ENCODE measurements at places on chromosomes 1 and 21. TPM values are rescaled to one million over a fixed set of nuclear protein-coding genes. Genes with fewer than 3 reads are reported as not detected.
A peak's percentile ranks its signal among the peaks of the same experiment; 100 is the strongest.

DNA sequence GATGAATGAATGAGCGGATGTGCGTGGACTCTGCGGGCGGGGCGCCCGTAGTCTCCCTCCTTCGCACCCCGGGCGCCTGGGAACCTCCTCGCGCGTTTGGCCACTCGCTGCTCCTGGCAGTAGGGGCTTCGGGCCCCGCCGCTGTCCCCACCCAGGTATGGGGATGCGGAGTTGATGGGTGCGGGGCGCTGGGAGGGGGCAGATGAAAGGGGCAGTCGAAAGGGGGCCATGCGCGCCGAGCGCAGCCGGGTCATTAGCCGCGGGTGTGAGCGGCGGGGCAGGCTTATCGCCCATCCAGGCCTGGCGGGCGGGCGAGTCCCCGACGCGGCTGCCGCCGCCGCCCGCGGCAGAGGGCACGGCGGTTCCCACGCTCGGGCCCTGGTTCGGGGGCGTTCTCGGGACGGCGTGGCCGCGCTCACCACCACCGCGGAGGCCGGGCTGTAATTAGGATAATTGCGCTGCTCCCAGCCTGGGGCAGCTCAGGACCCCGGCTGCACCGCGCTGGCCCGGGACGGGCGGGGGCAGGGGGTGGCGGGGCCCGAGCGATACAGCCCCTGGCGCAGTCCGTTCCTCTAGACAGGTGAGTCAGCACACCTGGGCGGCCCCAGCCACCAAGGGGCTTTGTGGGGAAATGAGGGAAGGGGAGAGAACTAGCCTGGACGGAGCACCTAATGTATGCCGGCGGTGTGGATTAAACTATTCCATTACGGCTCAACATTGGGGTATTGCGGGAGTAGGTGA lies 22.1 kb upstream of the CITED4 start:
- no peak overlapping the region for H3K4me3 ChIP-seq
- H3K27ac ChIP-seq: no peak overlapping the region
- ATAC-seq: no peak

- H3K4me1 ChIP-seq: no peaks in the 10 kb centered on the region
- H3K27ac ChIP-seq: no peak overlapping the region
- no peak overlapping the region for H3K4me3 ChIP-seq
- H3K36me3 ChIP-seq: no peaks in the 10 kb centered on the region
These were observed 272.3 kb downstream of the NEGR1 start for GRCh38 chr1:72010094-72010431.

GRCh38 chr1:36187800-36188593 lies 32.0 kb downstream of the MAP7D1 start:
- ATAC-seq: peak; percentile 91
- no peak overlapping the region for H3K4me3 ChIP-seq
- peaks cover 28% of the 10 kb centered on the region for H3K4me1 ChIP-seq
- H3K36me3 ChIP-seq: no peaks in the 10 kb centered on the region

DNA sequence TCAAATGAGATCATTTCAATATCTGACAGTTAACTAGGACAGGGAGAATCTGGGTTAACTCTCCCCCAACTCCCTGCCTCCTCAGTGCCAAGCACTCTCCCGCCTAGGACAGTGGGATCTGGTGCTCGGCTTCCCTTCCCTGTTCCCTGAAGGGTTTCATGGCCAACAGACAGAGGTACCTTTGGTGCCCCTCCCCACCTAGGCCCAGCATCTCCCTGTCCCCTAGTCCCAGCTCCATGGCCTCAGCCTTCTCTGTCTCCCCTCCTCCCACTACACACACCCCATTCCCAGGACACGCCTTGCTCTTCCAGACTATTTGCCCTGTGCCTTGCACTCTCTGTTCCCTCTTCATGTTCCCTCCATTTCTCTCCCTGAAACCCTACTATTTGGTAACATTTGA lies 77.1 kb downstream of the CD247 start:
- peaks cover 28% of the 10 kb centered on the region for H3K27me3 ChIP-seq
- H3K4me3 ChIP-seq: no peak overlapping the region
- H3K36me3 ChIP-seq: no peaks in the 10 kb centered on the region
- ATAC-seq: no peak
- peaks cover 14% of the 10 kb centered on the region for H3K4me1 ChIP-seq

DNA sequence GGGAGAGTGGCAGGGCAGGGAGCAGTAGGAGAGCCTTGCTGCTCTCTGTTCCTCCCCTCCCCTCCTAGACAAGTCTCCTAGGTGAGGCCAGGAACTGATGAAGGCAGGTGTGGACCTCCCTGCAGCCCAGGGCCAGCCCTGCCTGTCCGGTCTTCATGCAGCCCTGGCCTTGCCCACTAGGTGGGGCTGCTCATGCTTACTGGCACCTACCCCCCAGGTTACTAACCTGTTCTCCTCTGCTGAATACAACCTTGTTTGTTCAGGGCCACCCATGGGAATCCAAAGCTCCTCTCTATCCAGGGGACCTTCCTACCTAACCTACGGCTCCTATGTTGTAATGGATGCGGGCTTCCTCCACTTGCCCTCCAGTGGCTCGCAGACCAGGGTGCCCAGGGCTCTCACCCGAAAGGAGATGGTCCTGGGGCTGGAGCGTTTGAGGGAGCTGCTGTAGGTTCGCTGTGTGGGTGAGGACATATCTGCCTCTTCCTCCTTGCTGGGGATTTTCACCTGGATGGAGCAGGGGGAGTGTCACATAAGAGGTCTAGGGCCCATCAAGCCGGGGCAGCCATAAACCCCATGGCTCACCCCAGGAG lies 7.9 kb upstream of the TNNT2 start:
- no peaks in the 10 kb centered on the region for H3K36me3 ChIP-seq
- no peaks in the 10 kb centered on the region for H3K4me1 ChIP-seq

DNA sequence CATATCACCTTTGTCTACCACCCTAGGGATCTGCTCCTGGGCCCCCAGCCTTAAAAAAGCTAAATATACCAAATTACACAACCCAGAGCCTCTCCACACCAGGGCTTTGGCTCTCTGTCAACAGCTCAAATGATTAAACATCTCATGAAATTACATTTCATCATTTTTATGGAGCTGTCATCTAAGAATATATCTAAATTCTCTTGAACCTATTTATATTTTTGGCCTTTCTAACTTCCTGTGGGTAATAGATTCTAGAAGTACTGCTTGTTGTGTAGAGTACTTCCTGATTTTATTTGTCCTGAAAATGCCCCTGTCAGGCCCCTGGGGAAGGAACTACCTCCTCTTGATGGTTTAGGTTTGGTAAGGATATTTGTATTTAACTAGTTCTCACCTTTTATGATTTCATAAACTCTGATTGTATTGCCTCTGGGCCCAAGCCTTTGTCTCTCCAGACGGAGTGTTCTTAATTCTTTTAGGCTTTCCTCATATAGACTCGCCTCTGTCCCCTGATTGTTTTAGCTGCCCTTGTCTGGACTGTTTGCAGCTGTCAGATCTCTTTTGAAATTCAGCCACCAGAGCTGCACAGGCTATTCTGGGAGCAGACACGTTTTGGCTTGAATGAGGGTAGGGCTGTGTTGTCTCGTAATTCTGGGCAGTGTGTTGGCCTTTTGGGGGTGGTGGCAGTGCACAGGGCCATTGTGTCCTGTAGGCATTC lies 16.6 kb downstream of the MYOG start:
- peaks cover 24% of the 10 kb centered on the region for H3K4me1 ChIP-seq
- H3K36me3 ChIP-seq: no peaks in the 10 kb centered on the region
- no peaks in the 10 kb centered on the region for H3K27me3 ChIP-seq
- H3K27ac ChIP-seq: peak overlapping the region; percentile 45
- peak; percentile 79 for ATAC-seq

DNA sequence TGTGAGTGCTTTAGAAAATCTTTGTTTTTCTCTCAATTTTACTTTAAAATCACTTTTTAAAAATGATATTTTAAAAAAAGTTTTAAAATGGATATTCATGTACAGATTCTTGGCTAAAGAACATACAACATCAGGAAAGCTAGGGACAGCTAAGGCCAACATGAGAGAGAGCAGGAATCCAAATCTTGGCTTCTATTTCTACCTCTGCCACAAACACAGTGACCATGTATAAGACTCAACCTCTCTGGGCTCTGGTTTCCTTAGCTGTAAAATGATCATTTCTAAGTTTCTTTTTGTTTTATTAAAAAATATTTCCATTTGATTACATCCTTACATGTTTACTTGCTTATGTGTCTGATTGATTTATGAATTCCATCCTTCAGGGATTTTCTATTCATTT lies 1.2 kb downstream of the VCAM1 start:
- peak overlapping the region; percentile 38 for H3K4me3 ChIP-seq
- H3K36me3 ChIP-seq: no peaks in the 10 kb centered on the region
- no peaks in the 10 kb centered on the region for H3K4me1 ChIP-seq
- no peaks in the 10 kb centered on the region for H3K27me3 ChIP-seq
- ATAC-seq: no peak

DNA sequence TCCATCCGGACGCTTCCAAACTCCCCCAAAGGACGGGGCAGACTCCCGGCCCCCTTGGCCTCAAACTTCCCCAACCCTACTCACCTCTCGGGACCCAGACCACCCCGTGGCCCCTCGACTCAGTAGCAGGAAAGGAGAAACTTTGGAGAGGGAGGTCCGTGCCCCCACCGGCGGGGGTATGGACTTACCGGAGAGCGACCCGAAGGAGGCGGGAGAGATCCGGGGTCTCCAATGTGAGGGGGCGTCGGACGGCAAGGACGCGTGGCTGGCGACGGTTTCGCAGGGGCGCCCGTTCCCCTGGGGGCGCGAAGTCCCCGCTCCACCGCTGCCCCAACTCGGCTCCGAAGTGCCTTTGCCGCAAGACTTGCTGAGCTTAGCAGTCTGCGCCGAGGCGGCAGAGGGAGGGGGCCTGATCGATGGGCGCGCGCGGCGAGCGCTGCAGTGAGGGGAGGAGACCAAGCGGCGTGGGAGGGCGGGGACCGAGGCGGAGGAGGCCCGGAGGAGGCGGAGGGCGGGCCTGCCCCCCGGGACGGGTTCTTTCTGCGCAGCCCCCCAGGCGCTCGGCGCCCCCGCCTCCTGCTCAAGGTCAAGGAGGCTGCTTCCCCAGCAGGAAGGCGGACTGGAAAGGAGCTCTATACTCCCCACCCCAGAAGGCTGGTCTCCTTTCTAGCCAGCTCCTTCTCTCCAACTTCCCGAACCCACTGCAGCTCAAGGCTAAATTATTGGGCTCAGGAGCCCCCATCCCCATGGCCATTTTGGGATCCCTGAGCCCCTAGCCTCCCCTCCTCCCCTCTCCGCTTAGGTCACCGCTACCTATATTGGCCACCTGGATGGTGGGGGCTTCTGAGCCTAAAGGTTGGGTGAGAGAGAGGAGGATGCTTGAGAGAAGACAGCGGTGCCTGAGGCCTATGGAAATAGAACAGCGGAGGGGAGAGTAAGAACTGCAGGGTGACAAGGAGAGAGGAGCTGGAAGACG lies at the start of gene SYT2:
SYT2 (minus strand) TSS at position 385 of the 976 bp plus-strand sequence. CDS start 104,682 bp downstream, outside the sequence.
- H3K4me1 ChIP-seq: peaks cover 18% of the 10 kb centered on the region
- ATAC-seq: peak; percentile 37
- H3K4me3 ChIP-seq: peak within 1 kb of the TSS; percentile 45
- no peak within 1 kb of the TSS for H3K27ac ChIP-seq

SYTL1 gene
- 0.89 TPM for total RNA-seq

TINAGL1 gene
- 152 TPM for total RNA-seq

Measured in gastroesophageal sphincter (tissue), 4 donors.